ENCODE measurements at places on chromosomes 2 and 18.

DNA sequence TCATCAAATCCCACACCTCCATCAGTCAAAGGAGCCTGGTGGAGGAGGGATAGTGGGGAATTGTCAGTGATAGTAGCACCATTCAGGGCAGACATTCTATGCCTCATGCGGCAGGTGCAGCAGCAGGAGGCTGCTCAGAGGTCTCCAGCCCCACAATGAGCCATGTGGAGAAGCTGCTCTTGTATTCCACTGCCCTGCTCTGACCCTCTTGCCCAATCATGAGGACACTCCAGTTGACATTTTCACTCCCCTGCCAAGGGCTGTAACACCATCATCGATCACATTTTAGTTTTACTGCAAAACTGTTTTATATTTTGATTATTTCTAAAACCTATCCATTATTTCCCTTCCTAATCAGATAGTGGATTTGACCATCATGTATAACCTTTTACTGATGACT is 487.6 kb upstream of the KLHL29 start:
- DNase-seq: no peak

DNA sequence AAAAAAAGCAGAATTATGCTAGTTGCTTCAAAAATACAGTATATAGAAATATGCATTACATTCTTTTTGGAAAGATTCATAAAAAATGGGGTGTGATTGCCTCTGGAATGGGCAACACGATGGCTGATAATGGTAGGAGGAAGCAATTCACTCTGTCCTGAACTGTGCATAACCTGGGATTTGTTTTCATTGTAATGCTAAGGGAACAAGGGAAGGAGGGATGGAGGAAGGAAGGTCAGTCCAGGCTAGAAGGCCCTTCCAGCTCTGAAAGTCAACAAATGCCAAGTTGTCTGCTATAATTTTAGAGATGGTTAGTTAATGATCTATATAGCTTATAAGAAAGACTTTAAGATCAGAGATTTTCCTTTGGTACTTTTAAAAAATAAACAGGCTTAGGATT is 40.8 kb downstream of the BUB1 start:
- no peak for DNase-seq

DNA sequence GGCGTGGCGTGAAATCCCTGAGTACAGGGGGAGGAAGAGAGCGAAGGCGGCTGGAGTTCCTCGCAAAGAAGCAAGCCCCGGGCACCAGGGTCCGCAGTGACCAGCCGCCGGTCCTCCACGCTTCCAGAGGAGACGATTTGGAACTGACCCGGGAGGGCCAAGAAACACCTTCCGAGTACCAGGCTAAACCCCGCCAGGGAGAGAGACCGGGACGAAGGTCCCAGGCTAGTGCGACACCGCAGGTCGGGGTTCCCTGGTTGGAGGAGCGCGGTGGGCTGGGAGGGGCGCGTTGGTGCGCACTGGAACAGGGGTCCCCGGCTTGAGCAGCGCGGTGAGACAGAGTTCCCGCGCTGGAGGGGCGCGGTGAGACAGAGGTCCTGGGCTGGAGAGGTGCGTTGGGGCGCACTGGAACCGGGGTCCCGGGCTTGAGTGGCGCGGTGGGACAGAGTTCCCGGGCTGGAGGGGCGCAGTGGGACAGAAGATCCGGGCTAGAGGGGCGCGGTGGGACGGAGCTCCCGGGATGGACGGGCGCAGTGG is 901 bp downstream of the WDFY1 start:
- DNase-seq: no peak

GRCh38 chr2:230266638-230267037 is 41.1 kb downstream of the SP140 start:
- no peak for DNase-seq

DNA sequence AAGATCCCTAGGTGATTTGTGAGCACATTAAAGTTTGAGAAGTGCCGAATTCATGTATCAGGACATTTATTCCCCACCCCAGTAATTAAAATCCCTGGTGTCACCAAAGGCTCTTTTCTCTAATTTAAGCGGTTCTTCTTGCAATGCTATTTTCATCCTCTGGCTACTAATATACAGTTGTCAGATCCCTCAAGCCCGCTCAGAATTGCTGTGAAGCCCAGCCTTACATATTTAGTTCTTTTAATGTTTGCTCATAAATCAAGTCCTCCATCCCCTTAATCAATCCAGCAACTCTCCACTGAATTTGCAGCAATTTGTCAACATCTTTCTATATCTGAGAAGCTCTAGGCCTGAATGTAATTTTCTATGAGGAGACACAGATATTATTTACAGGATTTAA is 437.9 kb downstream of the PIK3C3 start:
- DNase-seq: no peak

- no peak for DNase-seq
These were observed 318.7 kb downstream of the PDE11A start for GRCh38 chr2:177753682-177754491.

GRCh38 chr2:62461707-62462106 is 44.3 kb downstream of the TMEM17 start:
- DNase-seq: no peak

- no peak for DNase-seq
These were observed 55.5 kb upstream of the RAB6D start for GRCh38 chr2:131419441-131419840.

DNA sequence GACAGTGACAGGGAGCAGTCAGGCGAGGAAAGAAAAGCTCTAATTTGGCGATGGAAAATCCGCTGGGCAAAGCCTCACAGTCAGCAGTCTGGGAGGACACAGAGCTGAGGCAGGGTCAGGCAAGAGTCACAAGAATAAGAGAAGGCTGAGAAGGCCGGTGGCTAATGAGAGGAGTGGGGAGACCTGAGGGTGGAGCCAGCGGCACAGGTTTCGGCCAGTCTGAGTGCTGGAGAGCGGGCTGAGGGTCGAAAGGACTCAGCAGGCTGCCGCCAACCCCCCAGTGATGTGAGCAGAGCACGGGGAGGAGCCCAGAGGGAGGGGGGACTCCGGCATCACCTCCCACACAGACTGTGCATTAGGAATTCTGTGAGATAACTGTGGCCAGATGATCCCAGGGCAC is 500.6 kb upstream of the MYT1L start:
- no peak for DNase-seq

DNA sequence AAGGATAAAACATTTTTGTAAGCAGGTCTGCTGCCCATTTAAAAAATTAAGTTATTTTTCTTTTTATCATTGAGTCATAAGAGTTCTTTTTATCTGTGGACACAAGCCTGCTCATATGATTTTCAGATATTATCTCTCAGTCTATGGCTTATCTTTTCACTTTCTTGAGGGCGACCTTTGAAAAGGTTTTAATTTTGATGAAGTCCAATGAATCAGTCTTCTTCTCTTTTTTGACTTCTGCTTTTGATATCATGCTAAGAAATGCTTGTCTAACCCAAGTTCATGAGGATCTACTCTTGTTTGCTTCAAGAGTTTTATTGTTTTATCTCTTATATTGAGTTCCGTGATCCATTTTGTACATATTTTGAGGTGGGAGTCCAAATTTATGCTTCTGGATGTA is 36.5 kb downstream of the PSMD14 start:
- no peak for DNase-seq

GRCh38 chr18:23929362-23929930 is 85.1 kb upstream of the TTC39C start:
- DNase-seq: no peak

- no peak for DNase-seq
These were observed 73.3 kb downstream of the RHBDD1 start for GRCh38 chr2:226909126-226909525.

GRCh38 chr2:117486081-117486480 is 328.4 kb upstream of the DDX18 start:
- DNase-seq: no peak

GRCh38 chr18:6836331-6836730 is 106.8 kb downstream of the ARHGAP28 start:
- DNase-seq: no peak

DNA sequence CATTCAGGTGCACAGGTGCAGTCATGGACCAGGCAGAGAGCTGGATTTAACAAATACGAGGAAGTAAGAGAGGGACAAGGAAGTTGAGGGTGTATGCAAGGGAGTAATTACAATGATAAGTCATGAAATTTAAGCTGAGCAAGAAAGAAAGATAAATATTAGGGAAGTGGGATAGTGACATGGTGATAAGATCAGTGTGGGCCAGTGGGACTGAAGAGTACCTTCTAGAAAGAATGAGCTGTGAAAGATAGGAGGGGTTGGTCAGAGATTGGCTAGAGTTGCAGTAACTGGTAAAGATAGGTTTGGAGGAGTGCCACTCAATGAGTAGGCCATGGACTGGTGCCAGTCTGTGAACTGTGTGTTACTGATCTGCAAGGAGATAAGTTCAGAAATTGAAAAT is 200.8 kb upstream of the SIX3 start:
- DNase-seq: no peak

DNA sequence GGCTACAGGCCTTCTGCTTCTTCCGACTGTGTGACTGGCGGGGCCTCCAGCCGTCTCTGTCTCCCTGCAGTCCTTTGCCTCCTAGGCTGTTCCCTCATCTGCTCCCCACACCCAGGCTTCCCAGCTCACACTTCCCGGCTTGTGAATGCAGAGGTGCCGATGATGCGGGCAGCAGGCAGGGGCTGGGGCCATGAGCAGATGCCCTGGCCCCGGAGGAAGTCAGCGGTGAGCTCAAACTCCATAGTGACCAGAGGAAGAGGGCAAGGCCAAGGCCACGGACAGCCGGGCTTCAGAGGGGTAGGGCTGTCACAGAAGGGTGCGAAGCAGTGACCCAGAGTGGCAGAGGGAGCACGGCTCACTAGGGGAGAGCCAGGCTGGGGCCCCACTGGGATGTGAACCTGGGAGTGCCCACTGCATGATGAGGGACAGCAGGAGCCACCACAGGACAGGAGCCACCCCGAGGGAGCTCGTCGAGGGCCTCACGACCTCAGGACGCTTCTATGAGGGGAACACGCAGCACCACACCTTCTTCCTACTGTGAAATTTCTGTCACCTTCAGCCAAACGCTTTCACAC is 515.9 kb downstream of the EIPR1 start:
- DNase-seq: no peak

DNA sequence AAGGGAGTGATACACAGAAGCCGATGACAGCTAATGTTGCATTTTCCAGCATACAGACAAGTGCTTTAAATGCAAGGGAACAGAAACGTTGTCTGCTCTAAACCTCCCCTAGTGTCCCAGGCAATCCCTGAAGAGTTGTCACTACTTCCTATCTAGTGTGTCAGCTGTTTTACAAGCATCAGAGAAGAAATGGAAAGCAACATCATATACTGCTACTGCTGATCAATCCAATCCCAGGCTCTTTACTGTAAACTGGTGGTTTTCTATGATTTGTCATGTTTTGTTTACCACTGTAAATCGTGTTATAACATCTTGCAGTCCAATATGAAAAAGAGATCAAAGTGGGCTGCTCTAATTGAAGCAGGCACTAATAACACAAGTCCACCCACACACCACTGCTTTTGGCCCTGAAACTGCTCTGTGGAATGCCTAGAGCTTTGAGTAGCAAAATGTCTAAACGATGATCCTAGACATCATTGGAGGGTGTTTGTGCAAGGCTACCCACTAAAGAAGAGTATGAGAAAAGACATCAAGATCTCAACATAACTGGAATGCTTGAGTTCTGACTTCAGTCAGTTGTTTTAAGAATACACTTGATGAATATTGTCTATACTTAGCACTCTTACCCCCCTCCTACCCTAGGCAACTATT is 18.1 kb upstream of the ROCK1 start:
- DNase-seq: no peak
